CD4-positive, CD25-positive, alpha-beta regulatory T cell (primary cell): ENCODE measurements at places on chromosomes 7 and 10. TPM values are rescaled to one million over a fixed set of nuclear protein-coding genes. Genes with fewer than 3 reads are reported as not detected.

DNA sequence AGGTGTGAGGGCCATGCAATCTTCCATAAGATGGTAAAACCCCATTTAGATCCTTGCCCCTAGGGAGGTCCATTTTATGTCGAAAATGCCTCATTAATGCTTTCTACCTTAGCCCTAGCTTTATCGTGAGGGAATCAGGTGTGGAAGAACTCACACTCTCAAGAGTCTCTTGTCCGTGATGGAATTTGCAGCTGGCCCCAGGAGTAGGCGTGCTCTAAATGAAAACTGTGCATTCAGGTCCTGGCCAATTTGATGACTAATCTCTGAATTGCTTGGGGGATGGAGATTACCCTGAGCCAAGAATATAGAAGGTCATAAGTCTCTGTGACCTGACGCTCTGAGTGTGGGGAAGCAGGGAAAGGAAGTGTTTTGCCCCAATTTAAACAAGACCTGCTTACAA lies 6.6 kb downstream of the C10orf90 start:
- DNase-seq = no peak

DNA sequence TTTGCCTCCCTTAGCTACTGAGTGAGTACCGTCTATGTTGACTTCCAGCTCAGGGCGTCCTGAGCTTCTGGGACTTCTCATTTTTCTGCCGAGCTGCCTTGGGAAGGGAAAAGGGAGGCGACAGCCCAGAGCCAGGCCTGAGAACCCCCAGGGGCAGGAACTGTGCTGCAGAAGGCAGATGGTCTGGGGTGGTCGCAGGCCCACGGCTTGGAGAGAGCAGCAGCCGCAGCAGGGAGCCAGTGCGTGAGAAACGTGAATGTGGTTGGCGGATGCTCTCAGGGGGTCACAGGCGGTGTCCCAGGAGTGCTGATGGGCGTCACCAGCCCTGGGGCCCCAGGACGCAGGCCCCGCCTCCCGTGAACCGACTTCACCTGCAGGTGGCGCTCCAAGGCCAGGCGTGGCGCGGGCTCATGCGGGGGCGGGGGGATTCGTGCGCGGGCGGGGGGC lies 9.2 kb upstream of the PWWP2B start:
- peak; percentile 68 for DNase-seq

- no peak for DNase-seq
These were observed 22.4 kb upstream of the FOXK1 start for GRCh38 chr7:4659551-4660286.

DNA sequence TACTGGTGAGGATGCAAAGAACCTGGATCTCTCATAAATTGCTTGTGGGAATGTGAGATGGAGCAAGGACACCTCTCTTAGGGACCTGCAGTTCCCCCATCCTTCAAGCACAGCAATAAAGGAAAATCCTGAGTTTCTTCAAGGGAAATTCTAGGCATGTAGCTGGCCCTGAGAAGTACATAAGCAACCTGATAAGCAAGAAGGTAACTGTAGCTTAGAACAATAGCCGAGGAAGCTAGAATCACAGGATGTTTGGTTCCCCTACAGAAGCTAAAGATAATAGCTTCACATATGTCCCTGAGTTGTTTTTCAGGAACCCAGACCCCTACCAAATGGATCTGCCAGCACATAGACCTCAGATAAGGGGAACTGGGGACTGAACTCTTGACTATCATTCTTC lies 11.6 kb upstream of the UPP1 start:
- no peak for DNase-seq

GRCh38 chr7:140315498-140316164 lies 82.7 kb downstream of the SLC37A3 start:
- no peak for DNase-seq

DNA sequence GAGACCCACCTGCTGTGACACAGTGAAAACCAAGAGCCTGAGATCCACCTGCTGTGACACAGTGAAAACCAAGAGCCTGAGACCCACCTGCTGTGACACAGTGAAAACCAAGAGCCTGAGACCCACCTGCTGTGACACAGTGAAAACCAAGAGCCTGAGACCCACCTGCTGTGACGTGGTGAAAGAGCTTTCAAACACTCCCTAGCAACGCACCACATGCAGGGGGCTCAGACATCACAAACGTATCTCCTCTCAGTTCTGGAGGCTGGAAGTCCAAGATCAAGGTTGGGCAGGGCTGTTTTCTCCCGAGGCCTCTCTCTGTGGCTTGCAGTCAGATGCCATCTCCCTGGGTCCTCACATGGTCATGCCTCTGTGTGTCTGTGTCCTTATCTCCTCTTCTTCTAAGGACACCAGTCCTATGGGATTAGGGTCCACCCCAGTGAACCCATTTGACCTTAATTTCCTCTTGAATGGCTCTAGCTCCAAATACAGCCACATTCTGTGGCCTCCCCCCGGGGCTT lies 43.8 kb downstream of the INSIG1 start:
- no peak for DNase-seq

Gene FBXO24
- total RNA-seq = not detected

- no peak for DNase-seq
These were observed 151.4 kb upstream of the PPP1R3A start for GRCh38 chr7:114070246-114070645.

GRCh38 chr7:81195033-81195432 lies 276.2 kb upstream of the SEMA3C start:
- DNase-seq = no peak

- no peak for DNase-seq
These were observed 137.2 kb downstream of the LRMDA start for GRCh38 chr10:75568450-75569130.

DNA sequence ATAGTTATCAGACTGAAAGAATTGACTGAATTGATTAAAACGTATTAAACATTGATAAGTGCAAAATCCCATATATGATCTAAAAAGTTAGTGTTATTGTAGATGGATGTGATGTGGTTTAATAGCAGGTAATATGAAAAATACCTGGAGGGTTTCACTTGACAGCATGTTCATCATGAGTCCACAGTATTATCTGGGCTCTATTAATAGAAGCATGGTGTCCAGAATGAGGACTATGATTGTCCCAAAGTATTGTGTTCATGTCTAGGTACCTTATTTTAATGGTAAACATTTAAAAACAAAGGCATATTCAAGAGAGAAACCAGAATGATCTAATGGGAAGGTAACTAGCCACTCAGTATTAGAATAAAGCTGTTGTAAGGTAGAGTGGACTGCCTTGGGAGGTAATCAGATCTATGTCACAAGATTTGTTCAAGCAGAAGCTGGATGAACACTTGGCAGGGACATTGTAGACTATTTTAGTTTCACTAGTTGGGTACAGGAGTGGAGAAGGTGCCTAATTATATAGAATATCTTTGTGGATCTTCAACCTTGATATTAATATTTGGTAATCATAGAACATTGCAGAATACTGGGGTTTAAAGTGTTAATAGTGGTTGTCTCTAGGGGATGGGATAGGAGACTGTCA lies 43.5 kb downstream of the MCU start:
- DNase-seq = no peak

DNA sequence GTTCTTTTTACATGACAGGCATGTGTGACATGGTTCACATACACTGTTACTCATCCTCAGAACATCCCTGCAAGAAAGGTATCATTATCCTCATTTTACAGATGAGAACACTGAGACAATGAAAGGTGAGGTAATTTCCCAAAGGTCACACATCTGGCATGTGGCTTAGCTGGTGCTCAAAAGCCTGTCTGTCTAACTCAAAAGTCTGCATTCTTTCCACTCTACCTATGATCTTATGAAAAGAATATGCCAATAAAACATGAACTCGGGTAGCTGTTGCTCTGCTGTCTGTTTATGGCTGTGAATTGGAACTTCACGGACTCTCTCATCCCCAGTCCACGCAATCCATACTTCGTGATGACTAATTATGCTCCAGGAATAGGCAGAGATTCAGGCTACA lies 79.0 kb upstream of the ODAD2 start:
- no peak for DNase-seq

- no peak for DNase-seq
These were observed 177.0 kb downstream of the AUTS2 start for GRCh38 chr7:69775231-69775771.

GRCh38 chr10:75012471-75012870 lies 99.0 kb upstream of the SAMD8 start:
- DNase-seq = no peak

DNA sequence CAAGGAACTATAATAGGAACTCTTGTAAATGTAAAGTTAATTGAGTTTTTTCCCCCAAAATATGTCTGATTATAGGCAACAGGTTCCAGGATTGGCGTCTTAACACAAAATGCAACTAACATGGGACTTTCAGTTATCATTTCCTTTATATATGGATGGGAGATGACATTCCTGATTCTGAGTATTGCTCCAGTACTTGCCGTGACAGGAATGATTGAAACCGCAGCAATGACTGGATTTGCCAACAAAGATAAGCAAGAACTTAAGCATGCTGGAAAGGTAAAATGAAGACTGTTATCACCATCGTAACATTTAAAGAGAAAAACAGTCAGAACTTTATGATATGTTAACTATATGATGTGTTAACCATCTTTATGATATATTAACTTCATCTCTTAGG lies 63.7 kb downstream of the SP8 start:
- DNase-seq = no peak

GRCh38 chr10:59894114-59894513 lies 12.2 kb downstream of the CCDC6 start:
- no peak for DNase-seq

Gene CYTH3
- 14.3 TPM for total RNA-seq

GRCh38 chr10:44856696-44857095 lies 54.4 kb upstream of the TMEM72 start:
- DNase-seq = no peak

DNA sequence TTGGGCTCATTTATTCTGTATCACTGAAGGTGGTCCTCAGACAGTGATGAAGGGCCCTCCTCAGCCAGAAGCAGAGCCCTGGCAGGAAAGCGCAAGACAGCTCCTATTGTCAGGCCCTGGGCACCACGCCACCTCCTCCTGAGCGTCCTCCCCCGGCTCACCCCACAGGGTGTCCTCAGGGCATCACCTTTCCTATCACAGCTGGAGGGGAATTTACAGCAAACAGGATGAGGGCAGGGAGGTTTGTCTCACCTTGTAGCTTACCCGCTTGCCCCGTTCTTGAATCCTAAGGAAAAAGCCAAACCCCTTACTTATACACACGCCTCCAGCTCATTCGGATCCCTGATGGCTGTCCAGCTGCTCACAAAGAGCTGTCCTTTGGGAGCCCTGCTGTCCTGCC lies 50.2 kb upstream of the LANCL2 start:
- no peak for DNase-seq

DNA sequence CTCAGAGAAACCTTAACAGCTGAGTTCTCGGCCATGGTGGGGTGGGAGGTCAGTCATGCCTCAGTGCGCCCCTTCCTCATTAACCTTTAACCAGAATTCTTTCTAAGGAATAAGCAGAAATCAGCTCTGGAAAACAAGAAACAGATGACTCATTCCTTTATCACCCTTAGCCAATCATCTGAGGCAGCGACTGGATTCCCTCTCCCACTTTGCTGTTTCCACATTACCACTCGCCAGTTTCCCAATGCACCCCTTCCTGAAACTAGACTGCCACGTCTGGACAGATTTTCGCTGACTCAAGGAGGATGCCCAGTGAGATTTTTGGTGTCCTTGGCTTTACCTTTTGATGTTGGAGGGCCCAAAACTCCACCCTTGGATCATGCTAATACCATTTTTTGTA lies 223.8 kb downstream of the PLXDC2 start:
- no peak for DNase-seq

Gene NUTM2A
- total RNA-seq = 0.86 TPM

Gene MYL10
- not detected for total RNA-seq

- DNase-seq = no peak
These were observed 84.2 kb upstream of the DIP2C start for GRCh38 chr10:773562-774161.

DNA sequence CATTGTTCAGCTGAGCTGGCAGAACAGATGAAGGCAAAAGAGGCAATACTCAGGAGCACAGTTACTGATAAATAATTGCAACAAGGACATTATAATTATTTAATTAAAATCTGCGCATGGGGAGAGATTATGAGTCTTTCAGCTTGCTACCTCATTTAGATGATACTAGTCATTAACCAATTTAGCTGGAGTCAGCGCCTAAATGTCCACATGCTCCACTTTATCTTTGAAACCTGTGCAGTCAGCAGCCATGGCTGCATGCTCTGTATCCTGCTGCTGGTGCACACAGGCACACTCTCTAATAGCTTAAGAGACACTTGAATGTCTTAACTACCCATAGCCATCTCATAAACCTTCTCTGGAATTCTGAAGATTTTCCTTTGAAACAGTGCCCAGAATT lies 196.8 kb downstream of the PPP1R3A start:
- no peak for DNase-seq

Gene RET
- 0.37 TPM for total RNA-seq

Gene PRLHR
- total RNA-seq = not detected

GRCh38 chr10:27638071-27638750 lies 107.4 kb downstream of the MKX start:
- no peak for DNase-seq

DNA sequence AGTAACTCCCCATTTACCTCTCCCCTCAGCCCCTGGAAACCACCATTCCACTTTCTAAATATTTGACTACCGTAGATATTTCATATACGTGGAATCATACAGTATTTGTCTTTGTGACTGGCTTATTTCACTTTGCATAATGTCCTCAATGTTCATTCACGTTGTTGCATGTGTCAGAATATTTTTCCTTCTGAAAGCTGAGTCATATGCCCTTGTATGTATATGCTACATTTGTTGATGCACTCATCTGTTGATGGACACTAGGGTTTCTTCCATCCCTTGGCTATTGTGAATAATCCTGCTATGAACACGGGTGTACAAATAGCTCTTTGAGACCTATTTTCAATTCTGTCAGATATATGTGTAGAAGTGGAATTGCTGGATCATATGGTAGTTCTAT lies 25.8 kb upstream of the TSPAN13 start:
- no peak for DNase-seq

DNA sequence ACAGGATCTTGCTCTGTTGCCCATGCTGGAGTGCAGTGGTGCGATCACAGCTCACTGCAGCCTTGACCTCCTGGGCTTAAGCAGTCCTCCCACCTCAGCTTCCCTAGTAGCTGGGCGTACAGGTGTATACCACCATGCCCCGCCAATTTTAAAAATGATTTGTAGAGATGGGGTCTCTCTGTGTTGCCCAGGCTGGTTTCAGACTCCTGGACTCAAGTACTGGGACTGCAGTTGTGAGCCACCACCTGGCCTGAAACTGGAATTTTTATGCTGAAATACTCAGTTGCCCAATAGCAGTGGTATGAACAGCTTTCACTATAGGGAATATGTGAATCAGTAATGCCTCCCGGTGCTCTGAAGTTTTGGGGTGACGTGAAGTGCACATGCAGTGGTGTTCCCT lies 7.6 kb downstream of the ZRANB1 start:
- no peak for DNase-seq
